Pancreas (tissue), 10 donors: ENCODE measurements at places on chromosomes 6 and 20. TPM values are rescaled to one million over a fixed set of nuclear protein-coding genes. Genes with fewer than 3 reads are reported as not detected.

GRCh38 chr6:77383026-77383425 lies 80.3 kb downstream of the HTR1B start:
- H3K27me3 ChIP-seq: no peaks in the 10 kb centered on the region
- H3K27ac ChIP-seq: no peak overlapping the region
- H3K4me1 ChIP-seq: no peaks in the 10 kb centered on the region
- H3K4me3 ChIP-seq: no peak overlapping the region

DNA sequence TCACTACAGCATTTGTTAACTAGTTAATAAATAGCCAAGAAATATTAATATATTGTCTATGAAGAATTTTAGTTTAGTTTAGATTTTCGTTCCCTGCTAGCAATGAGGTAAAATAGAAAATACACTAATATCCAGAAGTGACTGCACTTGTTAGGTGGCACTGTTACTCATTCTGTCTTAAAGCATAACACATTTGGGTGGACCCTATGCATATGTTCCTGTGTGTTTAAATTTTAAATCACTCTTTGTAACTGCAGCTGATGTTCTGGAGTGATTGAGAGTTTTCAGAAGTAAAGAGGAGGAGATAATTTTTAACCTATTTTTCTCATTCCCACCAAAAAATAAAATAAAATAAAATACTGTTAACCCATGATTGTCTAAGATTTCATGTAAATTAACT lies 73.9 kb upstream of the SOX4 start:
- no peak for DNase-seq
- H3K4me1 ChIP-seq: no peaks in the 10 kb centered on the region
- H3K27me3 ChIP-seq: no peaks in the 10 kb centered on the region
- no peak overlapping the region for H3K27ac ChIP-seq
- no peak overlapping the region for H3K4me3 ChIP-seq
- no peaks in the 10 kb centered on the region for H3K36me3 ChIP-seq

DNA sequence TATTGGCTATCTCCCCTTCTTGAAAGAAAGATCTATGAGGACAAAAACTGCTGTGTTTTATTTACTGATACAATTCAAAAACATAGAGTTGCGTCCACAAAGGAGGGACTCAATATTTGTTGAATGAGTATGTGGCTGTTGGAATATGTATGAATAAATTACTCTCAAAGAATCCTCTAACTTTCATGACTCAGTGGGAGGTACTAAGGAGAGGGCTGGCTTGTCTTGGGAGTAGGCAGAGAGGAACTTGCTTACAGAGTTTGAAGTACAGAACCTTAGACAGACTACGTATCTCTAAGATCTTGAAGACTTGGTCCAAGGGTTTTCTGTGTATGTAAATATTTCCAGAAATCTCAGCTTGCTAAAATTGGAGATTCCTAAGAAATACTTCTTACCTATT lies 504.0 kb upstream of the PTCHD4 start:
- H3K4me1 ChIP-seq: no peaks in the 10 kb centered on the region
- no peak for DNase-seq
- H3K27ac ChIP-seq: no peak overlapping the region
- H3K27me3 ChIP-seq: no peaks in the 10 kb centered on the region
- H3K4me3 ChIP-seq: no peak overlapping the region
- H3K36me3 ChIP-seq: no peaks in the 10 kb centered on the region

DNA sequence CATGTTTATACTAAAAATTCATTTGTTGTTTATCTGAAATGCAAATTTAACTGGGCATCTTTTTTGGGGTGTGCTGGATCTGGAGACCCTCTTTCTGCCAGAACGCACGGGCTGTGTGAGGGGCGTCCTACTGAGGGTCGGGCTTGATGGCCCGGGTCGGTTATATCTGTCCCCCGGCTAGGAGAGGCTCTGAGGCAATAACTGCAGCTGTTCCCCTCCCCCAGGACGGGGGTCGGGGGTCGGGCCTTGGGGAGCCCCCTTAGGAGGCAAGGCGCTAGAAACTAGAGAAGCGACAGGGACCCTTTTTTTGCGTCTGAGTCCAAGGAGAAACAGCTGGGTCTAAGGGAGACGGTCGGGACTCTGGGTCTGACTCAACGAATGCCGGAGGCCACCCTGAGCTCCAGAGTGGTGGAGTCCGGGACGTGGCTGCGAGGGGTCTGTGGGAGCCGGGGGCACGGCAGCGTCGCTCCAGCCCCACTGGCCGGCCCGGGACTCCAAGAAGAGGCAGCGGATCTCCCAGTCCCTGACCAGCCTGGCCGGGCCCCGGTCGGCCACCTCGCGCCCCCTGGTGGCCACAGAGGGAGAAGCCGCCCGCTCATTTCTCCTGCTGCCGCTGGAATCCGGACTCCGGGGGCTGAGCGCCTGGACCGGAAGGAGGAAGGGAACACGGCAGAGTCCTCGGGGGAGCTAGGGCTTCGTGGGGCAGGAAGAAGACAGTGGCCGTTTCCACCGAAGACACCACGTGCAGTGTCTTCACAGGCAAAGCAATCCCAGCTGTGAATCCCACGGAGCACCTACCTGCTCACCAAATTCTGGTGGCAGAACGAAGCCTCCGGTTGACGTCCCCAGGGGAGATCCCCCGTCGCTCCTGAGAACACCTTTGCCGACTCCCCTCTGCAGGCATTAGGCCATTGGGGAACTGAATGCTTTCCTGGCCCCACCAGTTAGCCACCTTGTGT lies 24.0 kb upstream of the SCML4 start:
- H3K27ac ChIP-seq: no peak overlapping the region
- peaks cover 5% of the 10 kb centered on the region for H3K4me1 ChIP-seq
- no peaks in the 10 kb centered on the region for H3K27me3 ChIP-seq
- DNase-seq: peak; percentile 93
- H3K36me3 ChIP-seq: no peaks in the 10 kb centered on the region

DNA sequence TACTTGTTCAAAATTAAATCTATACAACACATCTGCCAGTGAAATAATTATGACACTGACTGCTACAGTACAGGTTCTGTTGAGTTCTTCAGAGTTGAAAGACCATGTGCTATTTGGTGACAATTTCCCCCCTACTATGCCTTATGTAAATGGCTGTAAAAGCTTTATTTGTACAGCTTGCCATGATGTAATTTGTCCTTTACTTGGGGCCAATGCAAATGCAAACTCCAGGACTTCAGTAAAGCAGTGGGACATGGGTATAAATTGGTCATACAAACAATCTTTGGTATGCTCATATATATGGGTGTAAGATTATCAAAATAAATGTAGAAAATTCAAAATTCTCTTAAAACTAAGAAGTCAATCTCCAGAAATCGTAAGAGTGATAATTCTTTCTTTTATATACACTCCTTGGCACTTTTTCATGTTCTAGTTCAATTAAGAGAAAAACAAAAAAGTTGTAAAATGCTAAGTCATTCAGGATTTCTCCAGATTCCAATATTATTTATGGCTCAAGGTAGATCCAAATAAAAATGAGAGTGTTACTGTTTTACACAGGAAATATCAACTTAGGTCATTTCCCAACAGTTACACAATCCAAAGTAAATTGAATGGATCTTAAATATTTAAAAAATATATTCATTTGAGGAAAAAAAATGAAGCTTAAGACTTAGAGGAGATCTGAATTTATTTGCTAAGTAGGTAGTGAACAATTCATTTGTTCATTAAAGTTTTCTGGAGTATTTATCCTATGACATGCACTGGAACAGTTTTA lies 1310.5 kb upstream of the CITED2 start:
- H3K4me3 ChIP-seq: no peak overlapping the region
- H3K27me3 ChIP-seq: no peaks in the 10 kb centered on the region
- no peaks in the 10 kb centered on the region for H3K4me1 ChIP-seq
- H3K36me3 ChIP-seq: no peaks in the 10 kb centered on the region
- H3K27ac ChIP-seq: no peak overlapping the region

- no peaks in the 10 kb centered on the region for H3K36me3 ChIP-seq
- H3K4me1 ChIP-seq: no peaks in the 10 kb centered on the region
- no peak overlapping the region for H3K27ac ChIP-seq
- no peaks in the 10 kb centered on the region for H3K27me3 ChIP-seq
- DNase-seq: no peak
- no peak overlapping the region for H3K4me3 ChIP-seq
Measured at GRCh38 chr6:118319894-118320649, 228.0 kb upstream of the PLN start.

DNA sequence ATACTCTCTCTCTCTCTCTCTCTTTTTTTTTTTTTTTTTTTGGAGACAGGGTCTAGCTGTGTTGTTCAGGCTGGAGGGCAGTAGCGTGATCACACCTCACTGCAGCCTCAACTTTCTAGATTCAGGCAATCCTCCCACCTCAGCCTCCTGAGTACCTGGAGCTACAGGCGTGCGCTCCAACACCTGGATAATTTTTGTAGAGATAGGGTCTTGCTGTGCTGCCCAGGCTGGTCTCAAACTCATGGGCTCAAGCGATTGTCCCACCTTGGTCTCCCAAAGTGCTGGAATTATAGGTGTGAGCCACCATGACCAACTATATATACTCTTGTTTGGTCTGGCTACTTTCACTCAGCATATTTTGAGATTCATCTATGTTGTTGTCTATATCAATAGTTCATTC lies 154.9 kb downstream of the ZFAND3 start:
- H3K27me3 ChIP-seq: no peaks in the 10 kb centered on the region
- DNase-seq: no peak
- no peaks in the 10 kb centered on the region for H3K36me3 ChIP-seq
- no peak overlapping the region for H3K27ac ChIP-seq

MGME1 gene
- total RNA-seq: 6.9 TPM

C6orf52 gene
- total RNA-seq: 0.62 TPM

CLVS2 gene
- 0.03 TPM for total RNA-seq

SCUBE3 gene
- 0.03 TPM for total RNA-seq

TMC2 gene
- total RNA-seq: not detected

ANKRD66 gene
- not detected for total RNA-seq

FAXC gene
- total RNA-seq: 1.9 TPM

HLA-DRB5 gene
- total RNA-seq: 6.7 TPM

ANKRD6 gene
- total RNA-seq: 14.0 TPM

ZSCAN26 gene
- 7.6 TPM for total RNA-seq

IP6K3 gene
- total RNA-seq: 0.59 TPM

EBF4 gene
- 6.8 TPM for total RNA-seq

TMEM217 gene
- 1.3 TPM for total RNA-seq

KPNA5 gene
- 6.2 TPM for total RNA-seq
